Naive thymus-derived CD8-positive, alpha-beta T cell (primary cell): ENCODE measurements at places on chromosomes 7 and 10. TPM values are rescaled to one million over a fixed set of nuclear protein-coding genes. Genes with fewer than 3 reads are reported as not detected.

DRGX gene
- polyA plus RNA-seq: not detected

TMEM236 gene
- polyA plus RNA-seq: not detected

TMEM213 gene
- polyA plus RNA-seq: not detected

GRID1 gene
- polyA plus RNA-seq: not detected

CPA4 gene
- not detected for polyA plus RNA-seq

TRIM50 gene
- polyA plus RNA-seq: not detected

WAPL gene
- polyA plus RNA-seq: 42.1 TPM

KEL gene
- not detected for polyA plus RNA-seq

RASA4 gene
- polyA plus RNA-seq: 32.6 TPM

BAMBI gene
- polyA plus RNA-seq: not detected
